ENCODE measurements at places on chromosomes 12 and 14. TPM values are rescaled to one million over a fixed set of nuclear protein-coding genes. Genes with fewer than 3 reads are reported as not detected.

- peak; percentile 77 for DNase-seq
These were observed 723 bp downstream of the NFATC4 start for GRCh38 chr14:24368562-24369252.

DNA sequence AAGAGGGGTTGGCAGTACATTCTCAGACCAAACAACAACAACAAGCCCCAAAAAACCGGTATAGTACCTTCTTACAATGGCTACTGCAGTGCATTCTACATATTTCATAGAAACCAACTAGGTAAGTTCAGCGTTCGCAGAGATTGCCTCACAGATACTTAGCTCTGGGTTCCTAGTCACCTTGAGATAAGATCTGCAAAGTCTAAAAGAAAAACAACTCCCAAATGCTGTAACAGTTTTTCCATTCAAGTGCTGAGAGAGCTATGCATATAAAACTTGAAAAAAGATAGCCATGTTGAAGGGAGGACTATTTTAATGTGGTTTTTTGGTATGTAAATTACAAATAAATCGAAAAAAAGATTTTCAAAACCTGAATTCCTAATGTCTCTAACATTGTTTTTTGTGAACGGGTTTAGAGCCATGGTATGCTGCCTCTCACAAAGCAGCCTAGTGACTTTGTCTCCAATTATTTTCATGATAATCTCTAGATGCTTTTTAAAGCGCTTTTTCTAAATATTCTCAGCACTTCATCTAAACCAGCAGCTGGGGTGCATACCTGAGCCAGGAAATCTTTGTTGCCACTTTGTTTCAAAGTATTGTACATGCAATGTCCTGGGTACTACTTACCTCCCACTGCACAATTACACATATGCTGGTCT lies 56.6 kb upstream of the CRACR2A start:
- no peak for DNase-seq

GRCh38 chr12:31471823-31472222 lies 119.1 kb downstream of the DENND5B start:
- no peak for DNase-seq

DNA sequence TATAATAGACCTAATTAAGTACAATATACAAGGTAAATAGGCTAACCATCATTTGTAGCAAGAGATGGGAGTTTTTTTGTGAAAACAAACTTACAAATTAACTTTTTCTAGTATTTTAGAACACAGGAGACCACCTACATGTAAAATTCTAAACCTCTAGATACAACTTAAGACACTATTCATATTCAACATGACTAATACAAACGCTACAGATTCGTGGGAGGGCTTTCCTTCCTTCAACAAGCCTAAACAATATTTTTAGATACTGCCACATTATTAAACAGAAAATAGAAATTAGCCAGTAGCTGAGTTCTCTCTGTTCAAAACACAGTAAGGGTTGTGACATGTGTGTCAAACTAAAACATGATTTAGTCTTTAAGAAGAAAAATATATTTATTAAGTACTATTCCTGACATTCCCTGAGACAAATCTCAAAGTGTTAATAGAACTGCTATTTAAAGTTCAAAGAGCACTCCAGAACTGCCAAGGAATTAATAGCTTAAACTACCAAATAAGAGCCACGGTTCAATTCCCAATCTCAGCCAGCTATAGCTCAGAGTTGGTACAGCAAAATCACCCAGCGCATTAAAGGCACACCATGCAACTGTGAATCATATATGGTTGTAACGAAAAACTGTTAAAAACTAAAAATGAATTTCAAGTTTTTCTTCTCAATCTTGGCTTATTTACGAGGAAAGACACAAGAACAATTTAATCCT lies 10.7 kb downstream of the MED13L start:
- no peak for DNase-seq

DNA sequence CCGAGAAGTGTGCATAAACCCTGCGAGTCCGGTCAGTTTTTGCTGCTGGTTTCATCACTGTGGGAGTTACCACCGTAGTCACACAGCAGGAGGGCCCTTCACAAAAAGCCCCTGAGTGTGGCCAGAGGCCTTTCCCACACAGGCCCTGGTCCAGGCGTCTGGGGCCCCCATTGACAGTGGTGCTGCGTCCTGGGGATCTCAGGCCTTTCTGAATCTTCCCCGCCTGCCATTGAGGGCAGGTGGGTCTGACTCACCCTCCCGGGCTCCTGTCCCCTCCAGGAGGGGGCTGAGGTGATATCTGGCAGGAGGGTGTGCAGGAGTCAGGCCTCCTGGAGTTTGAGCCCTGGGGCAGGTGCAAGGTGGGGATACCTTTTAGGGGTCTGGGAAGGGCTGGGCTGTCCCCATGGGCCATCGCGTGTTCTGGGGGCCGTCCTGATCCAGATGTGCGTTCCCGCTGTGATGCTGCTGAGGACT lies 358.5 kb downstream of the TMEM121 start:
- no peak for DNase-seq

GRCh38 chr12:62658910-62659309 lies 192.3 kb downstream of the MON2 start:
- DNase-seq: no peak

DNA sequence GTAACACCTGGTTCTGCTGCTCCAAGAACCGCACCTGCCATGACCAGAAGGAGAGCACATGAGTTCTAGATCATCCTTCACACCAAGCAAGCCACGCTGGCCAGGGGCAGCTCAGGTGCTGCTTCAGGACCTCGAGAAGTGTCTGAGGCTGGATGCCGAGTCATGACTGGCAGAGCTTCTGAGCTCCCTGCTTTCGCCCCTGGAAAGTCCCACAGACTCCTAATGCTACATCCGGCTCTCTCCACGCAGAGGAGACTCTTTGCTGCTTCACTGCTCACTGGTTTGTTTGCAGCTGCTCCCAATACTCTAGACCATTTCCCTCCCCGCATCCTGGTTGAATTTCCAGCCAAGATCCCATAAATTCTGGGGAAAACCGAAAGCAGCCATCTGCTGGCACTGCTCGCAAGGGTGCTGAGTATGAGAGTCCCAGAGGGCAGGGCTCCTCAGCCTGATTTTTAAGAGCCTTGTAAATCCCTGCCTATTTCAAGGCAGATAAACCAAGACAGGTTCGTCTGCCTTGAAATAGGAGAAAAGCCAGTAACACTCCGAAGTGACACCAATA lies 1.4 kb downstream of the KRT2 start:
- no peak for DNase-seq

DNA sequence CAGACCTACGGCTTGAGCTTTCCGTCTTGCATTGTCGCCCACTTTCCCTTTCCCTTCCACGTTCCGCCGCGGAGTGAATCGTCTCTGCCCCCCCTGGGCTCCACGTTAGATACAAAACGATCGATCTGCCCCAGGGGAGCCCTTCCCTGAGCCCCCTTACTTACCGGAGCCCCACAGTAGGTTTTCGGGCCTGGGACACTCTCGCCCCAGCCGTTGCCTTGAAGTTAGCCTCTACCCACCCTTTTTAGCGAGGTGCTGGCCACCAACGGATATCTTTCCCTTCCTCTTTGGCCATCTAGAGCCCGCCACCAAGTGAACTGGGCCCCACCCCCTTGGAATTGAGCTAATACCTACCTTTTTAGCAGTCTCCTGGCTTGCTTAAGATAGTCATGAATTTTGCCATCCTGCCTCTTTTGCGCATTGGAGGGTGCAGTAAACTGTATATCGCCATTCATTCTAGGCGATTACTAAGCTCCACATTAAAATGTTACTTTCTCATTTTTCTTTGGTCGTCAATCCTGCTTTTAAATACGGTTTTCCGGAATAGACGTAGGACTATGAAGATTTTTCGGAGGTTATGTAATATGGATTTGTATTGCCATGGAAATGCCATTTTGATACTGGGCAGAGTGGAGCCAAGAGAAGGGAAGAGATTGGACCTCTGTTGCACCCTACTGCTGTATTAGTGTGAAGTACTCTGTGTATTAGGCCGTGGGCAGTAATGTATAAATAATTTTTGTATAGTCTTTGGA lies 764 bp downstream of the RBM25 start:
- DNase-seq: no peak

DNA sequence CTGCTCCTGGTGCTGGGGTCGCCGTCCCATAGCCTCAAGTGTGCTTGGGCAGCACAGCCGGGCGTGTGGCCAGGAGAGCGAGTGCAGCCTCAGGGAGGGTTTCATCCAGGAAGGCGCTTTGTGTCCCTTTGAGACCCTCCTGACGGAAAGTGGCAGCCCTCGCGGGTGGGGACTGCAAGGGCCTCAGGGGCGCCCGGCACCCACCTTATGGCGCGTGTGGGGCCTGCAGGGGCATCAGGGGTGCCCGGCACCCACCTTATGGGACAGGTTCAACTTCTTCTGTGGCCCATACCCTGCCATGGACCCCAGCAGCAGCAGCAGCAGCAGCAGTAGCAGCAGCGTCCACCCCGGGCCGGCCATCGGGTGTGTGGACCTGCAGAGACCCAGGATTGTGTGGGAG lies 4.5 kb downstream of the LRCOL1 start:
- no peak for DNase-seq

DNA sequence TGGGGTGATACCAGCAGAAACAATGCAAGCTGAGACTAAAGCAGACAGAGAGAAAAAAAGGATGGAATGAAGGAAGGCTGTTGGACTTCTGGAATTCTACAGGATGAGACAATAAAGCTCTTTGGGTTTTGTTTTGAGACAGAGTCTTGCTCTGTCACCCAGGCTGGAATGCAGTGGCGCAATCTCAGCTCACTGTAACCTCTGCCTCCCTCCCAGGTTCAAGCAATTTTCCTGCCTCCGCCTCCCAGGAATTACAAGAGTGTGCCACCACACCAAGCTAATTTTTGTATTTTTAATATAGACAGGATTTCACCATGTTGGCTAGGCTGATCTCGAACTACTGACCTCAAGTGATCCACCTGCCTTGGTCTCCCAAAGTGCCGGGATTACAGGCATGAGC lies 115.4 kb downstream of the EXOC5 start:
- DNase-seq: no peak

GRCh38 chr14:37116933-37117849 lies 55.2 kb downstream of the SLC25A21 start:
- DNase-seq: no peak

DNA sequence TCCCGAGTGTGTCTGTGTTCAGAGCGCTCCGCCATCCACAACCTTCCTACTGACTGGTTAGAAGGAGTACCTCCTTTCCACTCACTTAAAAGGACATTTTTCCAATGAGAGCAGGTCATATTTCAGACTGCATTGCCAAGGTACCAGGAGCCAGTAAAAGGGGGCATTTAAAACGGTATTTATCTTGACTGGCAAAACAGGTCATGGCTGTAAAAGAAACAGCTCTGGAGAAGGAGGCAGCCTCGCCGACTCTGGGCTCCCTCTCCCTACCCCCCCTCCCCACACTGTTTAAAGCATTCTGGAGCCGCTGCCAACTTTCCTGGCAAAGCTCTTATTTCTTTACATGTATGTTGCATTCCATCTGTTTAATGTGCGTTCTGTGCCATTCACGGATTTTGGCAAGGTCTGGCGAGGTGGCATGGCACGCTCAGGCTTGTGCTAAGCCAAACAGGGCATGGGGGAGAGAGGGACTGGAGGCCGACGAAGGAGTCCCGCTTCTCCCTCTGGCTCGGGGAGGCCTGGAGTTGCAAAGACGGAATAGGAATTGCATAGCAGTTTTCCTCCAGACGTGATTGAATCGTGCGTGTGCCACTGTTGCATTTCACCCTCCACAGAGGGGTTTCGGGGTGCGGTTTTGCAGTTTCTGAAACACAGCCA lies 41.2 kb upstream of the MED13L start:
- DNase-seq: no peak

DNA sequence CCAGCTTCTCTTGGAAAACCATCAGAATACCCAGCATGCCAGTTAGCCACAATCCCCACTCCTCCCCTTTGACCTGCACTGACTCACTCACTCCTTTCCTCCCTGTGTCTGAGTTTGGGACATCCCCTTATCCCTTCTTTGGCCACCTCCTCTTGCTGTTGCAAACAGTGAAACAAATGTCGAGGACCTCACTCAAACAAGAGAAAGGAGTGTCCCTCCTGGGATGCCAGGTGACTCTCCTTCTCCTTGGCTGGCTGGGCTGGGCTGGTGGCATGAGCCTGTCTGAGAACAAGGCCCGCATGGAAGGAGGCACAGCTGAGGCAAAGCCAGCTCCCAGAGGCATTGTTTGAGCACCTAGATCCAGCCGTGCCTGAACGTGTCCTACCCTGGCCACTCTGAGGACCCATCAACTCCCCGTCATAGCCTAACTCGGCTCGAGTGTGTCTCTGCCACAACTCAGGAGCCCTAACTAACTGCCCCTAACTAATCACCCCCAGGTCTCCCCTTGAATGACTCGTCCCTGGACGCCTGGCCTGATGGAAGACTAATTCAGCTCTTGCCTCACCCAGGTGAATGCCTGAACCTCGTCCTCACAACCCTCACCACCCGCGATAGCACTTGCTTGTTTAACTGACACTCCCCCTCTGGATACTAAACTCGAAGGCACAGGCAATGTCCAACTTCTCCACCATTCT lies 43.0 kb downstream of the NCOR2 start:
- no peak for DNase-seq

DNA sequence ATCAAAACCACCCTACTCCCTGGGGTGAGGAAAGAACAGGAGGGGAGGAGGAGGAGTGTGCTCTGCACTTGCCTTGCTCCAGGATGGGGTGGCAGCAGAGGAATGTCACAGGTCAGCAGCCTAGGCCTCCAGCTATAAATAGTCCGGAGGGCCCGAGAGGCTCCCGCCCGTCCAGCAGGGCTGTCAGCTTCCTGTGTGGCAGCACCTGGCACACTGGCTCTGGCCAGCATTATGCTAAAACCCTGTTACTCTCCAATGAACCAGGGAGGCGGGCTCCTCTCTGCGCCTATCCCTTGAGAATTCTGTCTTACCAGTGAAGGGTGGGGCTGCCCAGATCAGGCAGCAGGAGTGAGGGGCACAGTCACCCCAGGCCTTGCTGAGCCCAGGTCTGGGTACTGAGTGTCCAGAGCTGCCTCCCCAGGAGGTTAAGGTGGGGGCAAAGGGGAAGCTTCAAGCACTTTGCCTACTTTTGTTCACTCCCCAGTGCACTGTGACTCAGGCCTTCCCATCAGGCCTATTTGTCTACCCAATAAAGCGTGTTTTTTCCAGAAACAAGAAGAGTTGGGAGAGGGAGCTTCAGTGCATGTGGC lies 1.2 kb upstream of the COX14 start:
- DNase-seq: peak; percentile 75

- no peak for DNase-seq
These were observed 14.9 kb downstream of the TRMT61A start for GRCh38 chr14:103543721-103544387.

GRCh38 chr12:119593578-119594398 lies at the start of gene TMEM233:
Gene TMEM233, plus strand, starts transcription at chr12:119593774. Its CDS starts 75 bp downstream, at chr12:119593849.
- no peak for DNase-seq

GRCh38 chr14:93943052-93943451 lies 15.9 kb downstream of the FAM181A start:
- no peak for DNase-seq

GRCh38 chr12:14948672-14949071 lies 10.3 kb upstream of the ERP27 start:
- peak; percentile 88 for DNase-seq

The GLTP gene
- polyA plus RNA-seq: 18.7 TPM

The VDR gene
- polyA plus RNA-seq: 0.75 TPM

The CLEC1B gene
- polyA plus RNA-seq: not detected

The ZFHX2 gene
- polyA plus RNA-seq: 0.21 TPM

The PMCH gene
- polyA plus RNA-seq: not detected

The ACAD10 gene
- polyA plus RNA-seq: 40.0 TPM
